Activated CD8-positive, alpha-beta T cell treated with anti-CD3 and anti-CD28 coated beads, Interleukin-2, amount 10 ng/mL, durations not matched to agents 7 days and 5 days (primary cell): ENCODE measurements at places on chromosomes 7 and 10. TPM values are rescaled to one million over a fixed set of nuclear protein-coding genes. Genes with fewer than 3 reads are reported as not detected.

GRCh38 chr7:130689683-130690082 is 3.3 kb upstream of the TSGA13 start:
- DNase-seq: no peak

The ADARB2 gene
- 0.99 TPM for total RNA-seq

DNA sequence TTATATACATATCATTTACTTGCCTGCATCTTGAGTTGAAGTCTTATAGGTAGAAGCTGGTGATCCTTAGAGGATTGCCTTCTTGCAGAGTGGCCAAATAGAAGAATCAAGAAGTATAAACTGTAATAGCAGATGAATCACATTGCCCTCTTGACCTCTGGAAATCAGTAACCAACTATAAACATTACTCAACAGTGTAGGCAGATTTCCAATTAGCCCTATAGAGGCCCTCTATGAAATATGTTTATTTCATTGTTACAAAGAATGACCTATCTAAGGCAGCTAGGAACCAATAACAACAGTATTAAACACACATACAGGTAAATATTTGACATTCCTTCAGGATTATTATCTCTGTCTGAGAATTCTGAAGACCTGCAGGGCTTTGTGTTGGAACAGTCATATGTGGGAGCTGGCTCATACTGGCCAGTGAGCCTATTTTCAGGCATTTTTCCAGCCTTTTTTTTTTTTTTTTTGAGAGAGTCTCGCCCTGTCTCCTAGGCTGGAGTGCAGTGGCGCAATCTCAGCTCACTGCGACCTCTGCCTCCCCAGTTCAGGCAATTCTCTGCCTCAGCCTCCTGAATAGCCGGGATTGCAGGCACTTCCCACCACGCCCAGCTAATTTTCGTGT is 7.2 kb upstream of the SRI start:
- DNase-seq: no peak

The NEBL gene
- not detected for total RNA-seq

The IQUB gene
- not detected for total RNA-seq

GRCh38 chr7:112453505-112454171 is 3.4 kb downstream of the IFRD1 start:
- DNase-seq: no peak

- DNase-seq: no peak
These were observed 152.3 kb upstream of the STEAP4 start for GRCh38 chr7:88458946-88459345.

- DNase-seq: no peak
These were observed 161.6 kb downstream of the PRKG1 start for GRCh38 chr10:51235865-51236264.

The TMEM184A gene
- total RNA-seq: not detected

The EZH2 gene
- 115 TPM for total RNA-seq

GRCh38 chr10:15059914-15060313 is 16.2 kb downstream of the OLAH start:
- no peak for DNase-seq

- DNase-seq: no peak
These were observed 208.0 kb downstream of the GALNT17 start for GRCh38 chr7:71339924-71340323.

DNA sequence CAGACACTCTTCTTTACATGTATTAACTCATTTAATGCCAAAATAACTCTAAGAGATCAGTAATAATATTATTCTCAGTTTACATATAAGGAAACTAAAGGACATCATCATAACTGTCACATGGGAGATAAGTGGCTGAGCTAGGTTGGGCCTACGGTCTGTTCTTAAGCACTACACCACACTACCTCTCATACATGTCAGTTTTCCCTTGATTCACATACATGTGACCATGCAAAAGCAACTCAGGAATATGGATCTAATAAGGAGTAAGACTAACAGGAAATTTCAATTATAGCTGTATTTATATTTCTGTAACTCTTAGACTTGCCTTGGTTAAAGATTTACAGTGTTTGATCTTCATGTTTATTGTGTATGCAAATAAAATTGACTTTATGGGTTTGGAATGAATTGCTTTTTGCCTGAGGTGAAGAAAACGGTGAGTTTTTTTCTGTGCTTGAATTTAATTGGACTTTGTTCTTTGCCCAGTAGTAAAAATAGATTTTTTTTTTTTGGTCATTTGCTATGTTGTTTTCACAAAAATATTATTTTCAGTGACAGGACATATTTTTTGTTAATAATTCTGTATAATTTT is 69.7 kb downstream of the CYP51A1 start:
- DNase-seq: no peak

- no peak for DNase-seq
These were observed 260.0 kb downstream of the GRID1 start for GRCh38 chr10:86106616-86107015.

DNA sequence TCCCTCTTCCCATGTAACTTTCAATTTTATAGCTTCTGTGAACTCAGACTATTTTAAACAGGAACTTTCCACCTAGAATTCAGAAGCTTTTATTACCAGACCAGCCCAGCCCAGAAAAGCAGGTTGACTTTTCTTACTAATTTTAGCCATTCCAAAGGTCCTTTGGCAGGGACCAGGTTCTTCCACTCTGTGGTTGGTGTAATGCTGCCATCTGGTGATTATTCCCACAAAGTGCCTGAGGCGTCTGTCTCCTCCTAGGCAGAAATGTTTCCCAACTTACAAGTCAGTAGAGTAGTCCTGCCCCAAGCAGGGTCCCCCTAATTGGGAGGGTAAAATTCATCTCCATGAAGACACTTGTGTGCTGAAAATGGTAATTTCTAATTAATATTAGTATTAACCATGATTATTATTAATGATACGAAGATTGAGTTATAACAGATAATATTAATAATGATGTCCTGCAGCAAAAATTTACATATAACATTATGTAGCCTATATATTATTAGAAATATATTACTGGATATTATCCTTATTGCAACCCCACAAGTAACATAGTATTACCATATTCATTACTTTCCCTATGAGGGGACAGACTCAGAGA is 53.0 kb upstream of the PPP1R17 start:
- DNase-seq: no peak
